ENCODE measurements at places on chromosomes 2 and 18.

- no peak for DNase-seq
Measured at GRCh38 chr2:75025633-75026380, 67.4 kb downstream of the POLE4 start.

DNA sequence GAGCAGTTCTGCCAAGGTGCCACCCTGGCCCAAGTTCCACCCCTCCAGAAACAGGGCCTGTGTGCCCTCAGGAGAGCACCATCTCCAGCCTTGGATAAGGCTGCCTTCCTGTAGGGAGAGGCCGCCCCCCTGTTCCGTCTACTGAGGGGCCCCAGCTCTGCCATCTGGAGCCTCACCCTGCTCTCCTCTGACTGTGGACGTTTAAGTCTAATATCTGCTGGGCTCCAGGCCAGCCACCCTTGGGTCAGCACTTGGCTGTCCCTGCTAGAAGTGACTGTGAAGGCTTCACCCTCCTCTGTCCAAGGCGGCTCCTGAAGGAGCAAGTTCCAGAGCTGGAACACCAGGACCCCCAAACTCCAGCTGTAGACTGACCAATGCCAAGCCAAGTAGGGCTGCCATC lies 26.3 kb downstream of the RHOB start:
- no peak for DNase-seq

DNA sequence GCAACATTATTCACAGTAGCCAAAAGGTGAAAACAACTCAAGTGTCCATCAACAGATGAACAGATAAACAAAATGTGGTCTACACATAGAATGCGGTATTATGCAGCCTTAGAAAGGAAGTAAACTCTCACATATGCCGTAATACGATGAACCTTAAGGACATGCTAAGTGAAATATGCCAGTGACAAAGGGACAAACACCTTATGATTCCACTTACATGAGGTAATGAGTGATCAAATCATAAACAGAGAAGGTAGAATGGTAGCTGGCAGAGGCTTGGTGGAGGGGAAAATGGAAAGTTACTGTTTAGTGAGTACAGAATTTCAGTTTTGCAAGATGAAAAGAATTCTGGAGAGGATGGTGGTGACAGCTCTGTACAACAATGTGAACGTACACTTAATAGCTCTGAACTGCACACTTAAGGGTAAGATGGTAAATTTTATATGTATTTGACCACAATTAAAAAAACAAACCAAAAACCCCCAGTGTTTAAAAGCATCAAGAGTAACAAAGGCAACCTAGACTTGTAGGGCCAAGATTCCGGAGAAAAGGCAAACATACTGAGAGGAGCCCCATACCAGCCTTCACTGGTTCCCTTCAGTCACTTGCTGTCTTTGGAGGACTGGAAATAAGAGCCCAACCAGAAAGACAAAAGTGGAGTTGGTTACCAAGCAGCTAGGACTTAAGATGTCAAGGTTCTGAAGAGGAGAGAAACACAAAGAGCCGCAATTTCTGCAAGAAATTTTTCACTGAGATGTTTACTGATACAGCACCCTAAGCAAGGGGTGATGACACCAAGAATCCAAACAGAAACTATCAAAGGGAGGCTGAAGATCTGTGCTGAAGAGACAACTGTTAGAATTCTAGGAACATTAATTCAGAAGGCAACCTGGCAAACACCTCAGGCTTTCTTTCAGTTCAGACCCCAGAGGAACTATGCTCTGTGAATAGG lies 61.3 kb downstream of the CUL3 start:
- DNase-seq = no peak

- no peak for DNase-seq
Measured at GRCh38 chr2:233402346-233402745, 48.1 kb downstream of the DGKD start.

- no peak for DNase-seq
Measured at GRCh38 chr2:25204190-25204838, 35.9 kb upstream of the POMC start.

DNA sequence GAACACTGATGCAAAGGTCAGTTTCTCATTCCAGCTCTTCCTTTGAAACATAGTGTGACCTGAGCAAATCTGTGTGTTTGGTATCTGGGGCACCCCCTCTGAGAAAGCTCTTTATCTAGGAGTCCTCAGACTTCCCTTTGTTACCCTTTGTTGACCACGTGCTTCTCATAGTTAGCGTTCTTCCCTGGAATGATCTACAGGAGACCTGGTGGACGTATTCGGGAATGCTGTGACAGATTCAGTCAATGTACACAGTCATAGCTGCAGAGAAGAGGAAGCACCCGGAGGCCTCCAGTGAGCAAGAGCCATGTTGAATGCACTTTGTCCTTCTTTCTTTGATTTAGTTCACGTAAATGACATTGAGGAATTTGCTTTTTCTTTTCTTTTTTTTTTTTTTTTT lies 10.7 kb upstream of the CHMP1B start:
- no peak for DNase-seq

GRCh38 chr2:178933493-178933892 lies 116.4 kb downstream of the CCDC141 start:
- DNase-seq = no peak

DNA sequence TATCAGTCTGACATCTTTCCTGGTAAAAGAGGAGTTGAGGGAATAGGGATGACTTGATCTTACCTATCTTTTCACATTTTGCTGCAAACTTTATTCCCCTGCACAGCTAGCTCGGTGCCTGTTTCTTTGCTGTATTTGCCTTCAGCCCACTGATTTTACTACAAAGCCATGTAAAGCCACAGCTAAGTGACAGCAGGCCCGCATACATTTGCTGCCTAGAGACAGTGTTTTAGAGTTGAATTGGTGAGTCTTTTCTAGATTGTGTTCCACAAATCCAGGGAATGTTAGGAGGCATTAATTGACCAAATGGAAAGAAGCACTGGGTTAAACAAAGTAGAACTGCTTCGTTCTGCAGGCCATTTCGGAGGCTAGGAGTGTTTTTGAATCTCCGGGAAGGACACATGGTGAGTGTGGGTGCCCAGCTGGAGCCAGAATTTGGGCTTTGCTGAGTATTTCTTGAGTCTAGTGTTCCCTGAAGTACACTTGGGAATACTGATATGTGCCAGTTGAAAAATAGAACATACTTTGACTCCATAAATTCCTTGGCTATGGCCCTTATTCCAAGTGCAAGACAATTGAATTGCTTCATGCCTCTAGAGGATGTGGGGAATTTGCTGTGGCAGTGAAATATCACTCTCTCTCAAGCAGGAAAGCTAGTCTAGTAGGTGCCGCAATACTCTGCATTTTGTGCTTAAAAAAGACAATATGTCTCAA lies 329.8 kb downstream of the PTPRM start:
- no peak for DNase-seq

- no peak for DNase-seq
Measured at GRCh38 chr2:238895361-238895882, 47.5 kb downstream of the TWIST2 start.

DNA sequence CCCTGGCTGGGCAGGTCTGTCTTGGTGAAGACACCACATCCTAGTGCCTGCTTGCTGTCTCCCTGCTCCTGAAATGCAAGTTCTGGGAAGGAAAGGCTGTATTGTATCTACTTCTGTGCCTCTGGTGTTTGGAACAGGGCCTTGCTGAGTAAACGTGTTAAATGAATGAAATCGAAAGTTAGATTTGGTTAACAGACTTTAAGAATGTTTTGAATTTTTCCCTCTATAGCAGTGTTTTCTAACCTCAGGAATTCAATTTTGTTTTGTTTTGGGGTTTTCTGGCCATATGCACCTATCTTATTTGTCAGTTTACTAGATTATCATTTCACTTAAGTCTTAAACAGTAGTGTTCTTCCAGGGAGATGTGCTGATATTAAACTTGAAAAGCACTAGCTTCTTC lies 20.7 kb downstream of the FARP2 start:
- no peak for DNase-seq

DNA sequence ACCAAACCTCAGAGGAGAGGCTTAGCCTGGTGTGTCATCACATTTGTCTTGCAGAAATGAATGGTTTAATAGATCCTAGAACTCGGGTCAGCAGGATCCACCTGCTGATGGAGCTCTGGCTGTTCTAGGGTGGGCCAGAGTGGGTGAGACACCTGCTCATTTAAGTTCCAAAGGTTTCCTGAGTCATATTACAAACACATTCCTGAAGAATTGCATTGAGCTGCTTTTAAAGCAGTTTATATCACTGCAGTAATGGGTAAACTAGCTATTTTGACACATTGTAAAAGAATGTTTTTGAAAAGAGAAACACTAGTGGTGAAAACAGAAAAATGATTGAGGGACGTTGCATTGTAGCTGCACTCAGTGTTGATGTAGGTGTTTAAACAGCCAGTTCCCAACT lies 175.3 kb upstream of the TCF4 start:
- no peak for DNase-seq

DNA sequence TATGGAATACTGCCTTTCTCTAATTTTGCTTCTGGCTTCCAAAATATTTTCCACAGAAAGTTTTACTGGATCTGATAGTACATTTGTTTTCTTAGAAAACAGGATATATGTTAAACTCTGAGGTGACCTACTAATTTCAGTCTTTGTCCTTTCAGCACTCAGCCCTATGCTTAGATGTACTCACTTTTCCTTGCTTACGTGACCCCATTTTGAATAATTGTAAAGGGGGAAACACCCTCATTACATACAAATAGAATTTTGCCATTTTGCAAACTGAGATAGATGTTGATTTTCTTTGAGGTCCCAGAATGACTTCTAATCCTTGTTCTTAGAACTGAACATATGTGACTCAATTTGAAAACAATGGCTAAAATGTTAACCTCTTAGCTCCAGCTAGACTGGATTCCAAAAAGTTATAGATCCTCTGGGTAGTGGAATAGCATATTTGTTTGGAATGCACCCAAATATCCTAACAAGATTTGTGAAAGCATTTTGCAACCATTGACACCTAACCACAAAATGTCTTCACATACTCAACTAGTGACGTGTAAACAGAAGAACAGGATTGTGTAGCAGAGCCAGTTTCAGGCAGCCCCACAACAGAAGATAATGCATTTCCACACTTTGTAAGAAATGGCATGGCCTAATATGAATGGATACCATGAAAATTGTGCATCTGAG lies 44.8 kb upstream of the EHBP1 start:
- no peak for DNase-seq
